Caco-2 (cell line): ENCODE measurements at places on chromosomes 6 and 20.

DNA sequence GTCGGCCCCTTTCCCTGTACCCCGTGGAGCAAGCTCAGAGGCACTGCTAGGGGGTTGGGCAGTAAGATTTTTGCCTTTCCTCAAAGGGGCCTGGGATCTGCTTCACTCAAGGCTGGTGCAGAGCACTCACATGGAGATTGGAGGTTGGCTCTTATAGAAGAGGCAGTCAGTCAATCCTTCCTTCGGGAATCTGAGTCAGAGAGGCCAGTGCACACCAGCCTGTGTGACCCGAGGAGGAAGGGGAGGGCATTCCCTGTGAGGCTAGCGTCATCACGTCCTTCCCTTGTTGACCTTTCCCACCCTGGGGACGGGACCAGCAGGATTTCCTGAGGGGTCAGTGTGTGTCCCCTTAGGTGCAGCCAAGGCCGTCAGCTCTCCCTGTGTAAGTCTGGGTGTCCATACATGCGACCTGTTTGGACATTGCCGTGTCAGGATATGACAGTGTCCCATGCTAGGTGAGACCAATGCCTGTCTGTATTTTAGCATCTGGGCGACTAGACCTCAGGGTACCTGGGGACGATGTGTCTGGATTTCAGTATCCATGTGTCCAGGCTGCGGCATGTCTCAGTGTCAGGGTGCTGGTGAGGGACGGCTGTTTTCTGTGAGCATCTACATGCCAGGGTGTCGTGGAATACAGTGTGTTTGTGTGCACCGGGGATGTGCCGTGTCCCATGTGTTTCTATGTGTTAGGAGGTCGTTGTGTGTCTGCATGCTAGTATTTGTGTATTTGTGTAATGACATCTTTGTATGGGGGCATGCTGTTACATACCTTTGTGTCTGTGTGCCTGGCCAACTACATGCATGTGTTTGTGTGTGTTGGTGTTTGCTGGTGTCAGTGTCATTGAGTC, 2.8 kb upstream of the ZNF512B start:
- DNase-seq, result no peak

DNA sequence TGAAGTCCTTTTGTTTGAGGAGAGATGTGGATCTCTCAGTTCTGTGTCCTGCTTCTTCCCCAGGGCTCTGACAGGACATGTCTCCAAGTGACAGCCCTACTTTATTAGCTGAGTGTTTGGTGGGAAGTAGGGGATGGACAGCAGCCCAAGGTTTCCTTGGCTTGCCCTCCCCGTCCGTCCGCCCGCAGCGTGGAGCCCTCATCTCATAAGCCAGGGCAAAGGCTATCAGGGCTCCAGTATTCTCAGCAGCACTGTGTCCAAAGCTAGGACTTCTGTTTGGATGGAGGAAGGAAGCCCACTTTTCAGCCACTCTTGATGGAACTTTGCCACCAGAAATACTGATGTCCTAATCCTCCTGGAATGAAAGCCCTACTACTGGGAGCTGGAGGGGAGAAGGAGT, 13.6 kb downstream of the CDC5L start:
- DNase-seq, result no peak

DNA sequence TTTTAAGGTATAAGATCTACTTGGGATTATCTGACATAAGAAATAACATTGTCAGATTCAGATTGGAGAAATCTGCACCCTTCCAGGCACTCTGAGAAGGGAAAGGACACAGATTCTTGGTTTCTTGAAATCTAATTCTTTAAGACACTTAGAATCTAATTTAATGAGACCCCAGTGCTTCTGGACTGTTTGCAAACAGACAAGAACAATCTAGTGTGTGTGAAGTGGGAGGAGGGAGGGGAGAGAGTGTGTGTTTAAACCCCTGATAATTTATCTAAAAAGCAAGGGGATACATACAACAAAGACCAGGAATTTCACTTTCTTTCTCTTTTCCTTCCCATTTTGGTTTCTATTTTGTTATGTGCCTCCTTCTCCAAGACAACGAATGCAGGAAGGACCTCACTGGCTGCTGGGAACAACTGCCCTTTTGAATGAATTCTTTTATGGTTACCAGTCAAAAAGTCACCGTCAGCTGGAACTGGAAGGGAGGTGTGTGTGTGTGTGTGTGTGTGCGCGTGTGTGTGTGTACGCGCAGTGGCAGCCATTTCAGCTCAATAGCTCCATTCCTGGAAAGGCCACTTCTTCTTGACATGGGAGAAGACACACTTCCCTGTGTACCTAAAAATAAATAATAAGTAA, 129.4 kb downstream of the BCAS1 start:
- peak; percentile 59 for DNase-seq

DNA sequence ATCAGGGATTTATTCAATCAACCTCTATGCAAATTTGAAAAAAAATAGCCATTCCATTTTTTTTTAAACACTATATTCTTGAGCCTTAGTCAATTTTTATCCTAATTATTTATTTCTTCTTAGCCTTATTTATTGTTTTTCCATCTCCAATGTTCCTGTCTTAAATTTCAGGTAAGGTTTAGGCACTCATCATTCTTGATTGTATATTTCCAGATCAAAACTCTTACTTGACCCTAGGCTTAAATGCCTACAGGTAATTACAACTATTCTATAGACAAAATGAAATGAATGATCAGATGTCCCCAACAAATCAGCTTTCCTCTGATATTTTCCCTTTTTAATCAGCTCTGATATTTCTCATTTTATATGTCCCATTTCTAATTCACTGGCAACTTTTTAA, 402.6 kb upstream of the EPHA7 start:
- no peak for DNase-seq

- DNase-seq, result peak; percentile 61
Observed at GRCh38 chr6:22250486-22250885, 46.4 kb downstream of the PRL start.
